NCI-H460 (cell line): ENCODE measurements at places on chromosomes 4 and X. TPM values are rescaled to one million over a fixed set of nuclear protein-coding genes. Genes with fewer than 3 reads are reported as not detected.

EXOC1L gene
- not detected in 2 replicates for total RNA-seq

DCAF12L2 gene
- total RNA-seq = 1.2 and 1.3 TPM in 2 replicates

AFM gene
- total RNA-seq = not detected in 2 replicates

GRCh38 chr4:84985952-84986351, 19.5 kb upstream of the WDFY3 start:
- DNase-seq = no peak

- DNase-seq = no peak
Measured at GRCh38 chr4:73908965-73909364, 39.8 kb downstream of the CXCL1 start.

DNA sequence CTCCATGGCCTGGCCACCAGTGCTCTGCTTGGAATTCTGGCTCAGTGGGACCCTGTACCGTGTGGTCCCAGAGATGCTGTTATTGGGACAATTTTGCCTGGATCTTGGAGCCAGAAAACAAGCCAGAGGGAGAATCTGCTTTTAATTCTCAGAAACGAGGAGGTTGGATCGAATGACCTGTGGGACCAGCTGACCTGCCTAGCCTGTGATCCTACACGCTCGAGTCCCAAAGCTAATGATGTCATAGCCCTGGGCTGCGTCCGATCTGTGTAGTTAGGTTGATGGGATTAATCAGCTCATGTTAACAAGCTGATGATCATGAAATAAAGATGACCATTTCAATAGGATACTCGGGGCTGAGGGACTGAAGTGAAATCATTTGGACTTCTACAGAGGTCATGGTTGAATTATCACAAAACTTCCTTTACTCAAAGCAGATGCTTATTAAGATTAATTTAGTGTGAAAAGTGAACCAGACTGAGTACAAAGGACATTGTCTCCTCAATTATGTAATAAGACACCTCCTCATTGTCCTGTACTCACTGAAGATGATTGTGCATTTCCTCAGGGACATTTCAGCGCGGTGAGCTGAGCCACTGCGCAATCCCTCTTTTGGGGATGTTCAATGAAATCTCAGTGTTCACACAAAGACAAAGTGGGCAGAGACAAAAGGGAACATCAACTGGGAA, 51.9 kb upstream of the STX18 start:
- no peak for DNase-seq

- no peak for DNase-seq
Measured at GRCh38 chr4:8029689-8030088, 90.0 kb upstream of the AFAP1 start.

- no peak for DNase-seq
Measured at GRCh38 chr4:62560858-62561257, 1360.7 kb downstream of the ADGRL3 start.

DNA sequence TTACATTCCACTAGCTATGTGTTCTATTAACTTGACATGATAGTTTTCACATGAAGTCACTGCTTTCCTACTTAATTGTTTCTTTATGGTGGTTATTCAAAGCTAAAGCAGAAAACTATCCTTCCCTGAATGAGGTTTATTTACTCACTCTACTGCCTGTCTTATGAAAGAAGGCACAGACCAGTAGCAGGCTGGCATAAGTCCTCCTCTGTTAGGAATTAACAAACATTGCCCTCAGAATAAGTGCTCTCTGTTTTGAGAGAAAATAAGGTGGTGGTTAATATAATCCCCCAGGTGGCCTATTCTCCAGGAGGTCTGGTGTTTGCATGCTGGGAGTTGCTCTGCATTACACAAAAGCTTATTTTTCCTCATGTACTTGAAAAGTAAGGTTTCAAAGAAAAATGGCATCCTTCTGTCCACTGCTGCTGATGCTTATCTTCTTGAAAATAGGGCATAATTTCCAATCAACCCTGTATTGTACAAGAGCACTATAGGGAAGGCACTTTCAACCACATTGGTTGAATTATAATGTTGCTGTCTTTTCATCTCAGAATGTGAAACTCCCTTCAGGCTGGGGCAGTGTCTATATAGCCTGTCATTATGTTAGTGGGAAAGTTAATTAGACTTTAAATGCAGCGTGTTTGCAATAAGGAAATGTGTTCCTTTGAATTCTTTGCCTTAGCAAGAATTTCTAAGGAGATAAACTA, 119.7 kb upstream of the TBC1D9 start:
- no peak for DNase-seq
